H4 (cell line): ENCODE measurements at places on chromosomes 6 and 20. TPM values are rescaled to one million over a fixed set of nuclear protein-coding genes. Genes with fewer than 3 reads are reported as not detected.
A peak's percentile ranks its signal among the peaks of the same experiment; 100 is the strongest.

DNA sequence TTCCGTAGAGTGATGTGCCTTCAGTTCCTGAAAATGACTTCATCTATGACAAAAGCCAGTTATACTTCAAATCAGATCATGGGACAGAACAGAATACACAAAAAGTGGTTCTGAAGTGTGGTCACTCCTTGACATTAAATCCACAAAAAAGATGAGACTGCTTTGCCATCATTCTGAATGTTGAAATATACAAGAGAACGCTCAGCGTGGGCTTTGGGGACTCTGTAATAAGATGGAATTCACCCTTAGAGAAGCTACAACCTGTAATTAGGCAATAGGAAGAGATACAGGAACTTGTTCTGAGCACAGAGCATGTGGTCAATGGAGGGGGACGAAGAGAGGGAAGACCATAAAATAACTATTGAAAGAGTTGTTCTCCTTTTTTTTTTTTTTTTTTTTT, 184.3 kb downstream of the CARMIL1 start:
- no peak for DNase-seq

GRCh38 chr6:127439718-127440117, 19.5 kb downstream of the KIAA0408 start:
- DNase-seq: no peak

DNA sequence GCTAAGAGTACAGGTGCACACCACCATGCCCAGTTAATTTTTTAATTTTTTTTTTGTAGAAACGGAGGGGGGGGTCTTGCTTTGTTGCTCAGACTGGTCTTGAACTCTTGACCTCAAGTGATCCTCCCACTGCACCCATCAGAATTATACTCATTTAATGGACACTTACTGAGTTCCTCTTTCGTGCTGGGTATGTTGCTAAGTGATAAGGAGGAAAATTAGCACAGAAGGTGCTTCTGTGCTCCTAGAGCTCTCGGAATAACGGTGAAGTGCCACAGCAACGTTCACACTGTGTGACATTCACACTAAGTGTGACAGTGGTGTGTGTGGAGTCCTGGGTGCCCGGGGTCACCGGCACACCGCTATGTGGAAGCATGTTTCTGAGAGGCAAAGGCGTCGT, 32.1 kb upstream of the BMP6 start:
- DNase-seq: no peak

DNA sequence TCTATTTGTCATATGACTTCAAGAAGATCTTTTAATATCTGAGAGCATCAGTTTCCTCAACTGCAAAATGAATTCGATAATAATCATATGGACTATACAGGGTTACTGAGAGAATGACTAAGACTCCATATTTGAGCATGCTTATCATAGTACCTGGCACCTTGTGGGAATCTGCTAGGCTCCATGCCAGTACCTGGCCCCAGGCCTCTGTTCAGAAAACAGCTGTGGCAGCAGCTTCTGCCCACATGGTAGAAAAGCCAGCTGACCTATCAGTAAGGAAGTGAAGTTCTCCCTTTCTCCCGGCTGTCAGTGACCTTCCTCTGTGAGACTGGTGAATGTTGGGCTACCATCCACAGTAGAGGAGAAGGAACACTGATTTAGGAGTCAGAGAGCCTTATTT, 574.9 kb upstream of the CHD6 start:
- DNase-seq: no peak

DNA sequence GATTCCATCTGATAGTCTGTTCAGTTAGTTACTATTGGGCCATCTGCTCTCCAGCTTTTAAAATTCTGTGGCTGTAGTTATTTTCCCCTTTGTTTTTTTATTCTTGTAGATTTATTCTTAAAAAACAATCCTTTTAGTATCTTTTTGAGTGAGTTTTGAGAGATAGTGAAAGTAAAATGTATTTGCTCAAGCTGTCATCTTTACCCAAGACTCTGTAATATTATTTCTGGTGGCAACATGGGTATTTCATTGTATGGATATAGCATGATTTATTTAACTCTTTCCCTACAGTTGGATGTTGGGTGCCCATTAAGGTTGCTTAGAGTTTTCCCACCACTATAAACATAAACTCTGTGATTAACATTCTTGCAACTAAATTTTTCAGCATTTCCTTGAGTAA, 24.6 kb downstream of the STK4 start:
- no peak for DNase-seq

GRCh38 chr20:428658-429200, 20.6 kb downstream of the RBCK1 start:
- DNase-seq: no peak

DNA sequence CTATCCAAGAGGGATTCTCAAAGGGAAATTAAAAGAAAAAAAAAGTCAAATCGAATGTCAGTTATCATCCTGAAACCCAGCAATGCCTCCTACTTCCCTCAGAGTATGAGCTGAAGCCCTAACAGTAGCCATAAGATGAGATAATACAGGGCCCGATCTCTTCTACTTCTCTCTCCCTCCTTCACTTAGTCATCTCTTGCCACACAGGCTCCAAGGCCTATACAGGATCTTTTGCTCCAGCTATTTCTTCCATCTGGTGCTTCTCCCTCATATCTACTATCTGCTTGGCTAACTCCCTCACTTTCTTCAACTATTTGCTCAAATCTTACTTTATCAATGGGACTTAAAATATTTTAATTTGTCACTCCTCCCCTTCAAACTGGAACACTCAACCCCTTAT, 215.3 kb downstream of the RNGTT start:
- no peak for DNase-seq

DNA sequence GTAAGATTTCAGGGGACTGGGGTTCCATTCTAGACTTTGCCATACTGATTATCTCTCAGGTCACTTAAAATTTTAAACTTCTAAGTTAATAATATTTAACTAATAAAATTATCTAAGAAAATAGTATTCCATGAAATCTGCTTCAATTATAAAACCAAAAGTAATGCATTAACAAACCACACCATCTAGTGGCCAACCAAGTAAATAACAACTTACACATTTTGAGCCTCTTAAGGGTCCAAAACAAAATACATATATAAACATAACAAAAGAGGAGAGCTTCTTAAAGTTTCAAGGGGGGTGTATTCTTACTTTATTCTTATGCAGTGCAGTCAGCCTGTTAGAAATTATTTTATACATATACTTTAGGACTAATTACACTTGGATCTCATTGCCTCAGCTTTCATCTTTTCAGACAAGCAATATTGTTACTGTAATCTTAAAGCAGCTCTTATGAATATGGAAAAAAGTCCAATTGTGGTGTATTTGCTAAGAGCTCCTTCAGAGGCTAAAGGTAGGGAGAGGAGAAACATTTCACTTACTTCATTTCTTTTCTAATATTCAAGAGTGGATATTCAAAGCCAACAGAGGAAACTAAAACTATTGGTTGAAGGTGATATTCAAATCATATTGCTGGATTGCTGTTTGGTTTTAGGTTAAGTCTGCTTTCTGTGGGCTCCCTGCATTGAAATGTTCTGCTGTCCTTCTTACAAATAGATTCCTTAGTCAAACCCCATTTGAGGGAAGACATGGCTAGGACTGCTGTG, 199.7 kb upstream of the SIM1 start:
- no peak for DNase-seq

GRCh38 chr6:148934961-148935360, 188.1 kb downstream of the UST start:
- no peak for DNase-seq

GRCh38 chr6:91031581-91031980, 444.7 kb upstream of the MAP3K7 start:
- DNase-seq: no peak

DNA sequence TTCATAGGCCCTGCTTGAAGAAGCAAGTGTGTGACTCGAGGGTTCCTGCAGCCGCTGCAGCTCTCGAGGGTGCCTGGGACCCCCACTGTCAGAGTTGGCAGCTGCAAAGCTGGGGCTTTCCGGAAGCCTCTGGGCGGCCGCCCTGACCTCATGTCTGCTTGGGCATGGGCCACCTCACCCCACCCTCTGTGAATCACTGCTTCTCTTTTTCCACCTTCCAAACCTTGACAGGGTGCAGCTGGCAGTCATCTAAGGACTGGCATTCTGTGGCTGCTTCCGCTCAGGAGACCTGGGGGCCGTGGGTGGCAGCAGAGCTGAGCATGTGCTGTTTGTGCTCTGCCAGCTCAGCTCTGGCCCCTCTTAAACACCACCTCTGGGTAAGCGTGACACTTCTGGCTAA, 32.0 kb downstream of the ERMARD start:
- no peak for DNase-seq

DNA sequence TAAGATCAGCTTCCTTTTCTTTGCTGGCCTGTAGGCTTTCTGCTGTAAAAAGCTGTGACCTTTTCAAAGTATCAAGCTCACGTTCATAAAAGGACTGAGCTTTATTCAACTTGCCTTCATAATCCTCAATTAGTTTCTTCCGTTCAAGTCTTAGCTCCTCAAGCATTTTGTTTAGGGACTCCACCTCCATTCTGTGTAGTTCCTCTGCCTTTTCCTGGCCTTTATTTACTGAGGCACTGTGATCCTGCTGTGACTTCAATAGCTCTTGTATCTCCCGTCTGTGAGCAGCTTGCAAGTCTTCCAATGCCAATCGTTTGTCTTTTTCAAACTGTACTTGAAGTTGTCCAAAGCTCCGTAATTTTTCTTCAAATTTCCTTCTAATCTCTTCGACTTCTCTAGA, 54.4 kb downstream of the FAM184A start:
- no peak for DNase-seq

DNA sequence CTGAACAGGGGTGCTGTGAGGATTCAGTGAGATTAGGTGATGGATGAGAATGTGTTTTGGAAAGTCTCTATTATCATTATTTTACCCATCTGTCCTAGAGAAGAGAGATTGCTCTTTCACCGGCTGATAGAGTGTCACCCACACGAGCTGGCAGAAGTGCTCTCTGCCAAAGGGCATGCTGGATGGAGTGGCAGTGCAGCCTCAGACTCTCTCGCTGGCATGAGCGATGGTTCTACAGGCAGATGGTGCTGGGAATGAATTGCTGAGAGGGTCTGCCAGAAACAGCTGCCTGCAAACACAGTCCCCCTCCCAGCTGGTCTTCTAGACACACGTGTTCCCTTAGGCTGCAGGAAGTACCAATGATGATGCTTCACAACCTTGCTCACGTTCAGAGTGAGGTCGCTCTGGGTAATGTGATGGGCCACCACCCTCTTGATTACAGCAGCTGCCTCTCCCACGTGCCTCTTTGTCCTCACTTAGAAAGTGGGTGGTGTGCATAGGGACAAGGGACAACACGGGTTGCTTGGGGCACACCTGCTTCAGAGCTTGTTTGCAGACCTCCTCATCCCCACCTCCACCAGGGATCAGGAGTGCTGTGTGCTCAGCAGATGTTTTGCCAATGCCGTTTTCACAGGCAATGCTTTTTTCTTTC, 84.7 kb downstream of the FOXA2 start:
- no peak for DNase-seq

GRCh38 chr6:128098000-128098581, 197.2 kb upstream of the THEMIS start:
- no peak for DNase-seq

DNA sequence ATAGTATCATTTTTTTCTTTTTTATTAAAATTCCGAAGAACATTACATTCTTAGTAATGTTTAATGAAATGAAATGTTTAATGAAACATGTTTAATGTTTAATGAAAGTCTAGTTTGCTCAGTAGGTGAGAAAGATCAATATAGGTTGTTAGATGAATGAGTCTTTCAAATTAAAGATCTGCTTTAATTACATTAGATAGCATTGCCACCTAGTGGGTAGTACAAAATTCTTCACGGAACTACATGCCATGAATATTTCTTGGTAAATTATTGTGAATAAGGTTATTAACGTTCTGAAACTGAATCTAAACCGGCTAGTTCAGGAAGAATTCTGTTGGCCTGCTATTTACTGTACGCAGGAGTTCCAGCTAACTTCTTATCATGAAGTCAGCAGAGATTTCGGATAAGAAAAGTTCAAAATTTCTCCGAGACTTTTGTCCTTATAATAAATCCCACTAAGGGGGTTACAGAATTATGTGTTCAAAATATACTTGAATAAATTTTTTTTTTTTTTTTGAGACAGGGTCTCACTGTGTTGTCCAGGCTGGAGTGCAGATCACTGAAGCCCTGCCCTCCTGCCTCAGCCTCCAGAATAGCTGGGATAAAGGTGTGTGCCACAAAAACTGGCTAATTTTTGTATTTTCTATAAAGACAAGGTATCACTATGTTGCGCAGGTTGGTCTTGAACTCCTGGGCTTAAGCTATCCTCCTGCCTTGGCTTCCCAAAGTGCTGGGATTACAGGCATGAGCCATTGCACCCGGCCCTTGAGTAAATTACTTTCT, 7.9 kb upstream of the GMNN start:
- peak; percentile 35 for DNase-seq

GRCh38 chr20:10699941-10700340, 26.1 kb upstream of the JAG1 start:
- no peak for DNase-seq

GRCh38 chr6:28648035-28648877, 122.6 kb downstream of the GPX5 start:
- DNase-seq: peak; percentile 61

DNA sequence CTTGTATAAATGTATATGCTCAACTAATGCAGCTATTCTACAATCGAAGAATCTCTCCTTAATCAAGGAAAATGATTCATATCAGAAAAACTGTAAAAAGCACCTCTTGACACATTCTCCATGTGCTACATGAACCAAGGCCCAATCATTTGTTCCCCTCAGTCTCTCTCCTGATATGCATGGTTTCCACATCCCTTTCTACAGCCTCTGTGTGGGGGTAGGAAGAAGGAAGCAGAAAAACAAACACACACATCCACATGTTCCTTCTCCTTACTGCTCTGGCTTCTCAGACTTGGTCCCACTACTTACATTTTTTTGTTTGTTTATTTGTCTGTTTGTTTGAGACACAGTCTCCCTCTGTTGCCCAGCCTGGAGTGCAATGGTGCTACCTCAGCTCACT, 510.5 kb downstream of the PRKN start:
- no peak for DNase-seq

DNA sequence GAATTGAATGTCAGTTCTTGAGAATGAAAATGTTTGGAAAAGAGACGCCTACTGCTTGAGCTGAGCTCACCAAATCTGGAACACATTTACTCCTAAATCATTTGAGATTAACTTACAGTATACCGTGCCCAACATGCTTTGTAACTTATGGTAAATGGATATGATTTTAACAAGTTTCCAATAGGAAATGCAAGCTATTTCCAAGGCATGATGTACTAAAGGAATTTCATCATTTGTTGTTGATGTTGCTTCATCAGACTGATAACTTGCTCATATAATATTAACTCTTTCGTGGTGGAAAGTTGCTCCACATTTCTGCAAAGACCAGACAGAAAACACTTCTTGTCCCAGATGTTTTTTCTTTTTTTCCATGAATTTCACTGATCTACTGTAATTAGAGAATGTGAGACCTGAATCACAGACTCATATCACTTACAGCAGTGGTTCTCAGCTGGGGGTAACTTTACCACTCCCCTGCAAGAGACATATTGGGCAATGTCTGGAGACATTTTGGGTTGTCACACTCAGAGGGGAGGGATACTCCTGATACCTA, 116.6 kb upstream of the TRAF3IP2 start:
- no peak for DNase-seq

The C2 gene
- total RNA-seq: 0.75 TPM in 1 of 2 replicates, not detected in the other

The TMEM14C gene
- 172 and 189 TPM in 2 replicates for total RNA-seq

The ZFAND3 gene
- 7.4 and 9.2 TPM in 2 replicates for total RNA-seq

The MAP7 gene
- total RNA-seq: 1.0 and 1.3 TPM in 2 replicates

The PTK6 gene
- total RNA-seq: not detected in 2 replicates

The HRH3 gene
- total RNA-seq: not detected in 2 replicates

The ARMC12 gene
- 0.33 TPM in 1 of 2 replicates, not detected in the other for total RNA-seq

The IL17F gene
- not detected in 2 replicates for total RNA-seq

The PRDM13 gene
- not detected in 2 replicates for total RNA-seq

The STX11 gene
- not detected in 2 replicates for total RNA-seq

The GLP1R gene
- not detected in 2 replicates for total RNA-seq

The CNBD2 gene
- total RNA-seq: 5.2 TPM in 1 of 2 replicates, not detected in the other

The MCHR2 gene
- total RNA-seq: not detected in 2 replicates
